Naive thymus-derived CD4-positive, alpha-beta T cell (primary cell): ENCODE measurements at places on chromosomes 12 and 14. TPM values are rescaled to one million over a fixed set of nuclear protein-coding genes. Genes with fewer than 3 reads are reported as not detected.

- no peaks in the 10 kb centered on the region for H3K27me3 ChIP-seq
- no peak overlapping the region for H3K4me3 ChIP-seq
- no peak overlapping the region for H3K27ac ChIP-seq
- H3K4me1 ChIP-seq = no peaks in the 10 kb centered on the region
- no peak for DNase-seq
Measured at GRCh38 chr14:22251090-22251489, 337.9 kb downstream of the DAD1 start.

DNA sequence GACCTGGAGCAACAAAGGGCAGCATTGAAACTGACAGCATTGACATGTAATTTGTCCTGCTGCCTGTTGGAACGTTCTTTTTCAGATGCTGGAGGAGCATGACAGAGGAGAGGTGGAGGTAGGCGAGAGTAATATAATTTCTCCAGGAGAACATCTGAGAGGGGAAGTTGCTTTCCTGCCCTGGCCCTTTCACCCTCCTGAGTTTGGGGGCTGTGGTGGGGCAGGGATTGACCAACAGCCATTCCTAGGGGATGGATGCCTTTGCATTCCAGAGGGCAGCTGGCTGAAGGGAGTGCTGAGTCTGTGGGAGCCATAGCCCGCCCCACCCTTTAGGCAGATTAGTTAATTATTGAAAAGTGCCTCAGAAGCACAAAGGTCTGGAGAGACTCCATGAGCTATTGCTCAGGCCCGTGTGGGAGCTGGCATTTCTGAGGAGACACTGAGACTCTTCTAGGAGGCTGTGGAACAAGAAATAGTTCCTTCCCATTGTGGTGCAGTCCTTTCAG lies 73.5 kb downstream of the ARF6 start:
- H3K4me1 ChIP-seq = peaks cover 15% of the 10 kb centered on the region
- no peak for DNase-seq
- H3K27ac ChIP-seq = no peak overlapping the region
- H3K4me3 ChIP-seq = no peak overlapping the region
- H3K36me3 ChIP-seq = no peaks in the 10 kb centered on the region
- no peaks in the 10 kb centered on the region for H3K27me3 ChIP-seq

DNA sequence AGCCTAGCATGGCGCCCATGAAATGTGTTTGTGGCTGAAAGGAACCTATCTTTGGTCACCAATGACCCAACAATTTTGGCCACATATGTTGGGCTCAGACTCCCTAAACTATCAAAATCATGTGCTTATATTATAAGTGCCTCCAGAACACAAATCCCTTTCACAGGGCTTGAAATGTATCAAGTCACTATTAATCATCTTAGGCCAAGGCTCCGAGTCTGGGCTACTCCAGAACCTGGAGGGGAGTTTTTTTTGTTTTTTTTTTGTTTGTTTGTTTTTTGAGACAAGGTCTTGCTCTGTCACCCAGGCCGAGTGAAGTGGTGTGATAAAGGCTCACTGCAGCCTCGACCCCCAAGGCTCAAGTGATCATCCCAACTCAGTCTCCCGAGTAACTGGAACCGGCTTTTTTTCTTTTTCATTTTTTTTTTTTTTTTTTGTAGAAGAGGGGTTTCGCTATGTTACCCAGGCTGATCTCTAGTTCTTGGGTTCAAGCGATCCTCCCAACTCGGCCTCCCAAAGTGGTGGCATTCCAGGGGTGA lies 989 bp upstream of the DRAM1 start:
- peaks cover 5% of the 10 kb centered on the region for H3K36me3 ChIP-seq
- peak overlapping the region; percentile 78 for H3K27ac ChIP-seq
- H3K4me1 ChIP-seq = no peaks in the 10 kb centered on the region
- H3K27me3 ChIP-seq = no peaks in the 10 kb centered on the region
- H3K4me3 ChIP-seq = peak overlapping the region; percentile 56

DNA sequence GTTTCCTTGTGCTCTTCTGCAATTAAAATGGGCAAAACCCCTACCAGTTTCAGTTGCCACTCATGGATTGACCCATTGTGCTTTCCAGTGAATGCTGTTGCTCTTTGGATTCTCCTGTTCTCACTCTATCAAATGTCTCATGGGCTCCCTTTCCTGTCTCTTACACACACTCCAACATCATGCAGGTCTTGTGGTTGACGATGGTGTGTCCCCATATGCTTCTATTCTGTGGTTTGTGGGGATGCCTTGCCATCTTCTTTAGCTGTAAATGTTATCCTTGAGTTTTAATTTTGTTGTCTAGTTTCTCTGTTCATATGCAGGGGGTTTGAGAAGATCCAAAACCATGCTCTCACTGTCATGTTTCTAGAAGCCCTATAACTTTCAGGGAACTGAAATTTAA lies 31.9 kb upstream of the FBXO34 start:
- H3K27ac ChIP-seq = no peak overlapping the region
- no peaks in the 10 kb centered on the region for H3K4me1 ChIP-seq
- no peaks in the 10 kb centered on the region for H3K36me3 ChIP-seq
- no peaks in the 10 kb centered on the region for H3K27me3 ChIP-seq
- H3K4me3 ChIP-seq = no peak overlapping the region

DNA sequence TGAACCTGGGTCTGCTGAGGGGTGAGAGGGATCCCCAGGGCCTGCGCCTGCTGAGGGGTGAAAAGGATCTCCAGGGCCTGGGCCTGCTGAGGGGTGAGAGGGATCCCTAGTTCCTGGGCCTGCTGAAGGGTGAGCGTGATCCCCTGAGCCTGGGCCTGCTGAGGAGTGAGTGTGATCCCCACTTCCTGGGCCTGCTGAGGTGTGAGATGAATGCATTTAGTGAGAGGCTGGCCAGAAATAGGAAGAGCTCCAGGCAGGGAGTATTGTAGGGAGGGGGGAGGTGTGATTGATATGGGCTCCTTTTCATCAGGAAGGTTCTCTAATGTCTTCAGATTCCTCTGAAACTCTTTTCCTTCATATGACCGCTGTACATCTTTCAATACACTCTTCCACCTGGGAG lies 43.0 kb downstream of the FAM186A start:
- no peaks in the 10 kb centered on the region for H3K36me3 ChIP-seq
- H3K27ac ChIP-seq = no peak overlapping the region
- DNase-seq = no peak
- no peaks in the 10 kb centered on the region for H3K27me3 ChIP-seq
- H3K4me3 ChIP-seq = no peak overlapping the region

GRCh38 chr12:132837693-132838409 lies 9.2 kb upstream of the GOLGA3 start:
- no peak overlapping the region for H3K4me3 ChIP-seq
- peaks cover 26% of the 10 kb centered on the region for H3K4me1 ChIP-seq
- peaks cover 40% of the 10 kb centered on the region for H3K36me3 ChIP-seq
- no peaks in the 10 kb centered on the region for H3K27me3 ChIP-seq

Gene RAD51B
- total RNA-seq = 31.0 TPM

Gene DPY19L2
- total RNA-seq = 0.34 and 0.84 TPM in 2 replicates

Gene AGAP2
- total RNA-seq = 65.9 and 66.7 TPM in 2 replicates

Gene CALM1
- 611 TPM for total RNA-seq

Gene LGR5
- total RNA-seq = not detected

Gene MYF5
- total RNA-seq = not detected
